CD4-positive, alpha-beta T cell treated with Interleukin-15 for 4 hours (primary cell): ENCODE measurements at places on chromosomes 6 and 20.

- no peak for DNase-seq
Observed at GRCh38 chr6:137734005-137734874, 132.8 kb upstream of the TNFAIP3 start.

DNA sequence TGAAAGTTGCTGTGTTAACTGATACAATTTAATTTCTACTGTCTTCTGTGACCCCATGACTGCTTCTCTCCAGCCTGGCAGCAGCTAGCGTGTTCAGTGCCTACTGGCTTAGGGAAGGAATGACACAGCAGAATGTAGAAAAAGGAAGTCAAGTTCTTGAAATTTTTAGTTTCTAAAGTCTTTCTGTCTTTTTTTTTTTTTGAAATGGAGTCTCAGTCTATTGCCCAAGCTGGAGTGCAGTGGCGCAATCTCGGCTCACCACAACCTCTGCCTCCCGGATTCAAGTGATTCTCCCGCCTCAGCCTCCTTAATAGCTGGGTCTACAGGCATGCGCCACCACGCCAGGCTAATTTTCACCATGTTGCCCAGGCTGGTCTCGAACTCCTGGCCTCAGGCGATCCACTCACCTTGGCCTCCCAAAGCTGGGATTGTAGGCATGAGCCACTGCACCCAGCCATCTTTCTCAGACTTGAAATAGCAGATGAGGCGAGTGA is 39.3 kb downstream of the PCNA start:
- no peak for DNase-seq

DNA sequence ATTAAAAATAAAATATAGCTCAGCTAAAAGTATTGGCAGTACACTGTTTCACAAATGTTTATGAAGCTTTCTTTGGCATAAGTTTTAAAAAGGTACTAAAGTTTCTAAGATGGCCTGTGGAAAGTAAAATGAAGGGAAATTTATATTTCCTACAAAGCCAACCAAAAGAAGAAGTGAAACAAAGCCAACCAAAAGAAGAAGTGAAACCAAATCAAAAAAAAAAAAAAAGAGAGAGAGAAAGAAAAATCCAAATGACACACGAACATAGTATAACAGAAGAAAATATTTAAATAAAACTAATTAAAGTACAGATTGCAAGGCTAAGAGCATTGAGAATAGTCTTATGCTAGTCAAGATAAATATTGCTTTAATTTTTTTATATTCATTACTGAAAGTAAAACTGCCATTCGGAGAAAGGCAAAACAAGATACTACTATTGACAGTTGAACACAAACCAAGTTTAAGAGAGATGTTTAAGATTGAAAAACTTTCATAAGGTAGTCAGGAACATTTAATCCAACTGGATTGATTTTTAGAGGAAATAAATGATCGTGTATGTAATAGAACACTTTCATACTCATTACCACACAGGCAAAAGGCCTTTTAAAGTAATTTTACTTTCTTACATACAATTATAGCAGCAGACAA is 12.8 kb upstream of the KHDRBS2 start:
- DNase-seq = no peak

- no peak for DNase-seq
Observed at GRCh38 chr6:35686873-35687555, 1.7 kb downstream of the FKBP5 start.

DNA sequence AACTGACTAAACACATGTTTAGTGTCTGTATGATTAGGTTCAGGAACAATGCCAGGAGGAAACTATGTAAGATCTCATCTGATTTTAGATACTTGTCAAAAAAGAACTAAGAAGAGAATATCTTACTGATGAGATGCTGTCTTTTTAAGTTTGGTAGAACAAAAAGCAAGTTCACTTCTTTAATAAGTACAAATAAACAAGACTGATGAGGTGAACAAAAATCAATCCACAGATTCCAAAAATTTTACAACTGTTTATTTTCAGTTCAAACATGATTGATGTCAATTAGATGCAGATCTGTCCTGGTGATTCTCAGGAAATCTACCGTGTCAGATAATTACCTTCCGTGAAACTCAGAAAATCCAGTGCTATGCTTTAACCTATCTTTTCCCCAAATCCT is 24.9 kb downstream of the EPHA7 start:
- no peak for DNase-seq

DNA sequence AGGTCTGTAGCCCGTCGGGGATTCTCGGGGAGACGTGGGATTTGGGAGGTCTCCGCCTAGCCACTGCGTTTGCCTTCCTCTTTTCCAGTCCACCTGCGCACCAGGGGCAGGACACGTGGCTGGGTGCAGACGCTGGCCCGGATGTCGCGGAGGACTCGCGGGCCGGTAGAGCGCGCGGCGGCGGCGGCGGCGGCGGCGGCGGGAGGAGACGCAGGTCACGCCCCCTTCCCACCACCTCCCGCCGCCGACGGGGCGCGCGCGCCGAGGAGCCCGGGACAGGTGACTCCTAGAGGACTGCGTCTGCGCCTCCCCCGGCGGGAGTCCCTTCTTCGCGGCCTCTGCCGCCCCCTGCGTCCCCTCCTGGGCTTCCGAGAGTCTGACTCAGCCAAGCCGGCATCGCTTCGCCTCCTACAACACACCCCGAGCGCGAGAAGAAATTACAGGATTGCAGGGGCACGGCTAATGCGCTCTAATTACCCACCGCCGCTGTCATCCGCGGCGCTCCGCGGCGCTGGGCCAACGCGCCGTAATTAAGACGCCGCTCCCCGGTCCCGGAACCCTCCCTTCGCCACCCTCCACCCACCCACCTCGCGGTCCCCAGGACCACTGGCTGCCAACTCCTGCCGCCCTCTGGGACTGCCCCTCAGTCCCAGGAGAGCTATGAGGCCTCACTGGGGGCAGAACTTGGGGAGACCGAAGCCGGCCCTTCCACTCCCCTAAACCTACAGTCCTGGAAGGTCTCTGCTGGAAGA is 124.5 kb downstream of the MRPL14 start:
- peak; percentile 35 for DNase-seq

DNA sequence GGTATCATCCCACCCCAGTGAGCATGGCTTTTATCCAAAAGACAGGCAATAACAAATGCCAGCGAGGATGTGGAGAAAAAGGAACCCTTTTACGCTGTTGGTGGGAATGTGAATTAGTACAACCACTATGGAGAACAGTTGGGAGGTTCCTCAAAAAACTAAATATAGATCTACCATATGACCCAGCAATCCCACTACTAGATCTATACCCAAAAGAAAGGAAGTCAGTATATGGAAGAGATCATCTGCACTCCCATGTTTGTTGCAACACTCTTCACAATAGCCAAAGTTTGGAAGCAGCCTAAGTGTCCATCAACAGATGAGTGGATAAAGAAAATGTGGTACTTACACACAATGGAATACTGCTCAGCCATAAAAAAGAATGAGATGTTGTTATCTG is 5.9 kb upstream of the KIAA1755 start:
- DNase-seq = no peak

DNA sequence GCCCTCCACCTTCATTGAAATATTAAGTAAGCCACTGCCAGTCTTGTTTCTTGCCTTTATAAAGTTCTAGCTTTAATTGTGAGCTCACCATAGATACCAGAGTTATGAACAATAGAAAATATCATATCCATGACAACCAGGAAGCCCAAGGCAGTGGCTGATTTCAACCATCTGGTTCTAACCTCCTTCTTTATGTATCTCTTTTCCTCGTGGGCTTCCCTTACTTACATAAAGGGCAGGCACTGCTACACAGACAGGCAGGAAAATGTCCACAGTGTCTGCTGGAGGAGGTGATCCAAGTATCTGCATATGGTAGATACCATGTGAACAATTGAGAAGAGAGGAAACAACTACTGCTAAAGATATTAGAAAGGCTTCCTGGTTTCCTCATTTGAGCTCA is 65.2 kb upstream of the PRND start:
- no peak for DNase-seq

DNA sequence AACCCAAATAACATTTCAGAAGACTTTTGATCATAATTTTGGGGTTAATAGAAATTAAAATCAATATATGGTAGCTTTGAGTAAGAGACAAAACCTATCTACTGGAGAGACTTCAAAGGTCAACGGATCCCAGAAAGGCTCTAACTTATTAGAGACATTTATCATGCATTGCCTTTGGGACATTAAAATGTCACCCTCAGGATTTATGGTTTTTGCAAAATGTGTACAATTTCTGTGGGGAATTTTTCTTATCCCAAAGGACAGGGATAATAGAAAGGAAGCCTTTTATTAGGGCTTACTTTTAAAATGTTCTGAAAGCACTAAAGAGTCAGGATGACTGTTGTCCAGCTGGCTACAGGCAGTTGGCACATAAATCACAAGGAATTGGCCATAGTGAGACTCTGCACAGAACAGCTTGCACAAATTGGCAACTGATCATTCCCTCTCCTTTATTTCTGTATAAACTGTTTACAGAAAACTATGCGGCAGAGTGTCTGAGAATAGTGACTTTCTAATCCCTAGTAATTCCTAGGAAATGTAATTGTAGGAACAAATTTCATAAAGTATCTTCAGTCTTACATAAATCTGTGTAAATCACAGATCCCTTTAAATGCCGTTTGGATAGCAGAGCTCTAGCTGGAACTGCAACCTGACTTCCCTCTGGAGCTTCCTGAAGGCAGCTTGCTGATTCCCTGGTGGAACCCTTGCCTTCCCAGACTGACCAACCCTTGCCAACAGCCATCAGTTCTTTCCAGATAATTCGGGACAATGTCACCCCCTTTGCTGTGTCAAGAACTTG is 201.1 kb upstream of the PREP start:
- no peak for DNase-seq

GRCh38 chr20:23666189-23666588 is 22.6 kb downstream of the CST4 start:
- no peak for DNase-seq

DNA sequence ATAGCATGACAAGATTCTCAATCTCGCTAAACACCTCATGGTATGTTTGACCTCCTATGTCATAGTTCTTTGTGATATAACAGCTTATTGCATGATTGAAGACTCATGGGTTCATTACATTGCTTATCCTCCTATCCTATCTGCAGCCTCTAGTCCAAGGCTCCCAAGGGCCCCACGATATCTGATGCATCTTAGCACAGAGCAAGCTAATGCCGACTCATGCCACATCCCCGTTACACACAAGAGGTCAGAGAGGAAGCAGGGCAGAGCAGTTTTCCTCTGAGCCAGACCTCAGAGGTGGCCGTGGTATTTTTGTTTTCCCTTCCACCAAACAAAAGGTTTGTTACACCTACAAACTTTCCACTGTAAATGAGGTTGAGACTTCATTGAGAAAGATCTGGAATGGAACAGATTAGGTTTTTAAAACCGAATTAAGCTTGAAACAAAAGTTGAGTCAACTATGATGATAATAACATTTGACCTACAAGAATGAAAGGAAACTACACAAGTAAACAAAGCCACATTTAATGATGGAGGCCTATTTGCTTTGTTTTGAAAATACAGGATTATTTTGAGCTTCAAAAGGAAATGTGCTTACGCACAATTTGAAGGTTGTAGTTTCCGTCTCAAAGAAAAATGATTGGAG is 133.9 kb upstream of the MYLIP start:
- DNase-seq = no peak

DNA sequence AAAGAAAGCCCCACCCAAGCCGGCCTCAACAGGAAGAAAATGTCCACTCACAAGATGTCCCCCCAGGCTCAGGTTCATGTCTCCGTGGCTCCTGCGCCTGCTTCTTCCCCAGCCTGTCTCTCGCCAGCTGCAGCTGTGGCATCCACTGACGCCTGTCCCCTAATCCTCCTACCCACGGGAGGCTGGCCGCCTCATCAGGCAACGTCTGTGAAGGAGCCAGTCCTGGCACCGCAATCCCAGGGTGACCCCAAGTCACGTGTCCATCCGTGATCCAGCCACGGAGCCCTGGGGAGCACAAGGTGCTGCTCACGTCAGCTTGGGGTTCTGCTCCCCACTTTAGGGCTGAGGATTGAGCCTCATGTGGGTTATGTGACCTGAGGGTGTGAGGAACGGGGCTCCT is 640.3 kb downstream of the CDH26 start:
- no peak for DNase-seq

GRCh38 chr6:77880501-77880900 is 227.7 kb downstream of the MEI4 start:
- no peak for DNase-seq

DNA sequence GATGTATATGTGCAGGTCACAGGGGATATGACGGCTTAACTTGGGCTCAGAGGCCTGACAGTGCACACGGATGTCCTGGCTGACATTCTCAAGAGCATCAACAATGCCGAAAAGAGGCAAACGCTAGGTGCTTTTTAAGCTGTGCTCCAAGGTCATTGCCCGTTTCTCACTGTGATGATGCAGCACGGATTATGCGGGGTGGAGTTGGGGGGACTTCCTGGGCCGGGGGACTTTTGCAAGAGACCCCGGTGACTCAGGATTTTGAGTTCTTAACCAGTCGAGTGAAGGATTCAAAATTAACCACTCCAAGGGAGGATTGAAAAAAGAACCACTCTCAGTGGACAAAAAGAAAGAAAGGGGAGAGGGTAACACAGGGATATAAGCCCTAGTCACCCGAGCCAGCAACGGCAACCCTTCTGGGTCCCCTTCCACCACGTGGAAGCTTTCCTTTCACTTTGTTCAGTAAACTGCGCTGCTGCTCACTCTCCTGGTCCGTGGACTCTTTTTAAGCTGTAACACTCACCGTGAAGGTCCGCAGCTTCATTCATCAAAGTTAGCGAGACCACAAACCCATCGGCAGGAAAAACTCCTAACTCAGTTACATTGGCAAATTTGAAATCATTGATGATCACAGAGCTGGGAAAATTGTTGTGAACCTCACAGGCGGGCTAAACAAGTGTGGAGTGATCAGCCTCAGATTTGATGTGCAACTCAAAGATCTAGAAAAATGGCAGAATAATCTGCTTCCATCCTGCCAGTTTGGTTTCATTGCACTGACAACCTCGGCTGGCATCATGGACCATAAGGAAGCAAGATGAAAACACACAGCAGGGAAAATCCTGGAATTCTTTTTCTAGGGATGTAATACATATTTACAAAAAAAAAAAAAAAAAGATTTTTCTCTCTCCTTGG is 199.3 kb downstream of the ARID1B start:
- DNase-seq = no peak

DNA sequence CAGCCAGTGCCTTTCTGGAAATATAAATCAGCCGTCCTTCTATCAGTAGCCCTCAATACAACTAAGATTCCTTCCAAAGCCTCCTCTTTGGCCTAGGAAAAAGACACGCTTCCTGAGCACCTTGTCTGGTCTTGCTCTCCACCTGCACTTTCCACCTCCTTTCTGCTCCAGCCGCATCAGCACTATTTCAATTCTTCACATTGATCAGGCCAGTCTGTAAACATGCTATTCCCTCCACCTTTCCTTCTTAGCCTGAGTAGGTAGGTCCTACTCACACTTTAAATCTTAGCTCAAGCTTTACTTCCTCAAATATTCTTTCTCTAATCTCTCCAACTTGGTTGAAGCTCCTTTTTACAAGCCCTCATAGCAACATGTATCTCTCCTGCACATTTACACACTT is 11.4 kb downstream of the RANBP9 start:
- DNase-seq = no peak

GRCh38 chr6:95133578-95133977 is 443.8 kb upstream of the MANEA start:
- DNase-seq = no peak

GRCh38 chr6:87710090-87710489 is 8.1 kb upstream of the AKIRIN2 start:
- DNase-seq = no peak
